ENCODE measurements at places on chromosomes 13 and 19.

- no peak for DNase-seq
Observed at GRCh38 chr19:50036908-50037307, 11.1 kb downstream of the ZNF473 start.

DNA sequence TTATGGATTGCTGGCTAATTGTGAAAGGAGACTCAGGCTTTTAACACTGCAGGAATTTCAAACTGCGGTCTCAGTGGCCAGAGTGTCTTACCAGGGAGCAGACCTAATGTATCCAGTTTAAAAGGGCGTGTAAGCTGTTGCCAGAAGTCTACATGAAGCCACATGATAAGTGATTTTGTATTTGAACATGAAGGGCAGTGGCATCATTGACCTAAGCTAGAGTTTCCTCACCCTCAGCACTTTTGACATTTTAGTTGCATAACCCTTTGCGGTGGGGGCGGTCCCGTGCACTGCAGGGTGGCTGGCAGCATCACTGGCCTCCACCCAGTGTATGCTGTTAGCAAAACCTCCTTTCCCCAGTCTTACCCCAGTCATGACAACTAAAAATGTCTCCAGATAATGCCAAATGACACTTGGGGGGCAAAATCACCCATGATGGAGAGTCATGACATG, 23.7 kb upstream of the GPR18 start:
- no peak for DNase-seq

DNA sequence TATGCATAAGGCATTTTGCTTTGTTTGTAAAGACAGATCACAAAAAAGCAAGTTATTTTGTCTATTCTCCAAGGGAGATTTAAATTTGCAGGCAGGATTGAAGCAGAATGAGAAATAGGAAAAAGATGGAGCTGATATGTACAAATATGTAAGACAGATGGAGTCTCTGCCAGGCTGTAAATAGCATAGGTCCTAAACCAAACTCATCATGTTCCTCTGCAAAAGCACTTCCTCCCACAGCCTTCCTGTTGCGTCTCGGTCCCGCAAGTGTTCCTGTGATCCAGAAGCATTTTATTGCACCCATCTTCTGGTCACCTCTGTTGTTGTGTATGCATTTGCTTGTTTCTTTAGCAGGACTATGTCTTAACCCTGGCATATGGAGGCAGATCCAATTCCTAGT, 95.7 kb upstream of the CLDN10 start:
- no peak for DNase-seq

DNA sequence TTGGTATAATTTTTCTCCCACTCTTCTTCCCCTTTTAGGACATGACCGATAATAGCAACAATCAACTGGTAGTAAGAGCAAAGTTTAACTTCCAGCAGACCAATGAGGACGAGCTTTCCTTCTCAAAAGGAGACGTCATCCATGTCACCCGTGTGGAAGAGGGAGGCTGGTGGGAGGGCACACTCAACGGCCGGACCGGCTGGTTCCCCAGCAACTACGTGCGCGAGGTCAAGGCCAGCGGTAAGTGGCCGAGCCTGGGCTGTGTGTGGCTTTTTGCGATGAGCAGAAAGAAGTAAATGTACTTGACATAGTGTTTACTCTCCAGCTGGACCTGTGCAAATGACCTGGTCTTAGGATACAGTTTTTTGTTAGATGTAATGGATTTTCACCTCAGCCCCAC, 102.5 kb downstream of the ARHGEF7 start:
- DNase-seq: peak; percentile 85

DNA sequence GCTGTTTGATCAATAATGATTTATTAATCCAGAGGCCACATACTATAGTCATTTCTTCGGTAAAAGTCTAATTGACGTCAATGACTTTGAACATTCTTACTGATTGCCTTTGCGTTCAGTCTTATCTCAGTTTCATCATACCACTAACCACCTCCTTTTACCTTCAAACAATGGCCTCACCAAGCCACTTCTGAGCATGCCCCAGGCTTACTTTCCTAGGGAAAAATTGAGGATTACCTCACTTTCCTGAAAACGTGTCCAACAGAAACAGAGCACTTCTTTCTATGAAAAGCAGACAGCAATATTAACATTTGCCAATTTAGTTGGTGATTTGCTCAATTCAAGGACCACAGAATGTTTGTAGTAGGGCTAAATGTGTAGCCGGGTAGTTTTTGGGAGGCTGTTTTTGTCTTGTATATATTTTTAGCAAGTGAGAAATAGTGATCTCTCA, 157.6 kb downstream of the KLF5 start:
- DNase-seq: no peak

DNA sequence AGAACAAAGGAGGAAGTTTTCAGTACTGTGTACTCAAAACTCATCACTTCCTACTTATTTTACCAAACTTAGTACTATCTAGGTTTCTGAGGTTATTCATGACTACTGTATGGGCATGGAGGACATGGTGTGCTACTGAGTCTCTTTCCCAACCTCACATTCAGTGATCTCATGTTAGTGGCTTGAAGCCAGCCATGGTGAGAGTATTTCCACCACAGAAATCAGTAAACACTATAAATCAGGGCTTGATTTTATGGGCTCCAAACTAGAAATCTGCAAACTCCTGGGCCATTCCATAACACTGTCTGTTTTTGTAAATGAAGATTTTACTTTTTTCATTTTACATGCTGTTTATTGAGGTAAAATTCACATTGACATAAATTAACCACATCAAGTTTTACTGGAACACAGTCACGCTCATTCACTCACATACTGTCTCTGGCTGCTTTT, 19.7 kb downstream of the MED26 start:
- no peak for DNase-seq

DNA sequence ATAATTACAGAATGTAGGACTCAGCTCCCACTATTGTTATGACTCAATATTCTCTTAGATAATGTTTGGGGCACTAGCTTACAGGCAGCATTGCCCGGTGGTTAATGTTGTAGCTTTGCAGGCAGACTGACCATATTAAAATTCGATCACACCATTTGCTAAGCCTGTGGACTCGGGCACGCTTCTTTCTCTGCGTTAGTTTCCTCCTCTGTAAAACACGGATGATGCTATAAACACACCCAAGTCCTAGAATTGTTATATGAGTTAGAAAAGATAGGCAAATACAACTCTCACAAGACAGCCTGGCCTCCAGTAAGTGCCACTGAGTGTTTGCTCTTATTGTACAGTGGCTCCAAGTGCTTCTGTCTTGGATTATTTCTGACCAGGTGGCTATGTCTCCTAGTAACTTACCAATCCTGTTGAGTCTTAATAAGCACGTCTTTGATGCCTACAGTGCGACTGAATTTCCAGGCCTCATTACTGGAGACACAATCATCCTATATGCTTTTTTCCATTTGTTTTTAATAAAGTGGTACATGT, 50.0 kb upstream of the ALOX5AP start:
- no peak for DNase-seq

DNA sequence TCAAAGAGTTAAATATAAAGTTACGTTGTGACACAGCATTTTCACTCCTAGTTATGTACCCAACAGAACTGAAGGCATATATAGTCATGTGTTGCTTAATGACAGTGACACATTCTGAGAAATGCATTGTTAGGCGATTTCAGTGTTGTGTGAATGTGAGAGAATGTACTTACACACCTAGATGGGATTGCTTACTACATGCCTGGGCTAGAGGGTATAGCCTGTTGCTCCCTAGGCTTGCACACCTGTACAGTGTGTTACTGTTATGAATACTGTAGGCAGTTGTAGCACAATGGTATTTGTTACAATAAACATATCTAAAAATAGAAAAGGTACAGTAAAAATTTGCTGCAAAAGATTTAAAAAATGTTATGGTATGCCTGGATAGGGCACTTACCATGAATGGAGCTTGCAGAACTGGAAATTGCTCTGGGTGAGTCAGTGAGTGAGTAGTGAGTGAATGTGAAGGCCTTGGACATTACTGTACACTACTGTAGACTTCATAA, 89.2 kb downstream of the DHRS12 start:
- DNase-seq: no peak

GRCh38 chr13:99968521-99969452, 2.8 kb downstream of the ZIC5 start:
- DNase-seq: no peak

DNA sequence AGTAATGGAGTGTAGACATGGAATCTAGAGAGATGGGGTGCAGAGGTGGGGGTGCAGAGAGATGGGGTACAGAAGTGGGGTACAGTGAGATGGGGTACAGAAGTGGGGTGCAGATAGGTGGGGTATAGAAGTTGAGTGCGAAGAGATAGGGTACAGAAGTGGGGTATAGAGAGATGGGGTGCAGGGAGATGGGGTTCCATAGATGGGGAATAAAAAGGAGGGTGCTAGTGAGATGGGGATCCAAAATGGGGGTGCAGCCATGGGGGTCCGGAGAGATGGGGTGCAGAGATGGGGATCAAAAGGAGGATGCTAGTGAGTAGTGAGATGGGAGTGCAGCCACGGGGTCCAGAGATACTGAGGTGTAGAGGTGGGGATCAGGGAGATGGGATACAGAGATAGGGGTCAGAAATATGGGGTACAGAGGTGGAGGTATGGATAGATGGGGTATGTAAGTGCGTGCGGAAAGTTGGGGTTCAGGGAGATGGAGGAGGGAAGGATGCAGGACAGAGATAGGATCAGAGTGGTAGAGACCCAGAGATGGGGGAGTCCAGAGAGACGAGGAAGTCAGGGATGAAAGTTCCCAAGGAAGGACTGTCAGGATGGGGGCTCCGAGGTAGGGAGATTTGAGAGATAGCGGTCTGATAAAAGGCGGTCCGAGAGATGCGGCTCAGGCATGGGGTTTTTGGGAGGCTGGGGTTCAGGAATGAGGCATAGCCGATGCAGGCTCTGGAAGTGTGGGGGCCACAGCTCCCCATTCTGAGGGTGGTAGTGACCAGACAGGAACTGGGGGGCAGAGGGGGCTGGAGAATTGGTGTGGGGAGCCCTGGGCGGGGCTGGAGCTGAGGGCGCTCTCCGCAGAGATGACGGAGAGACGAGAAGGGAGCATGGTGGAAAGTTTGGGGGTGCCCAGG, 3.4 kb downstream of the PALM3 start:
- DNase-seq: no peak

- DNase-seq: no peak
Observed at GRCh38 chr19:50896591-50897190, 14.5 kb downstream of the KLK4 start.

- no peak for DNase-seq
Observed at GRCh38 chr13:73722120-73722519, 412.1 kb downstream of the KLF12 start.

DNA sequence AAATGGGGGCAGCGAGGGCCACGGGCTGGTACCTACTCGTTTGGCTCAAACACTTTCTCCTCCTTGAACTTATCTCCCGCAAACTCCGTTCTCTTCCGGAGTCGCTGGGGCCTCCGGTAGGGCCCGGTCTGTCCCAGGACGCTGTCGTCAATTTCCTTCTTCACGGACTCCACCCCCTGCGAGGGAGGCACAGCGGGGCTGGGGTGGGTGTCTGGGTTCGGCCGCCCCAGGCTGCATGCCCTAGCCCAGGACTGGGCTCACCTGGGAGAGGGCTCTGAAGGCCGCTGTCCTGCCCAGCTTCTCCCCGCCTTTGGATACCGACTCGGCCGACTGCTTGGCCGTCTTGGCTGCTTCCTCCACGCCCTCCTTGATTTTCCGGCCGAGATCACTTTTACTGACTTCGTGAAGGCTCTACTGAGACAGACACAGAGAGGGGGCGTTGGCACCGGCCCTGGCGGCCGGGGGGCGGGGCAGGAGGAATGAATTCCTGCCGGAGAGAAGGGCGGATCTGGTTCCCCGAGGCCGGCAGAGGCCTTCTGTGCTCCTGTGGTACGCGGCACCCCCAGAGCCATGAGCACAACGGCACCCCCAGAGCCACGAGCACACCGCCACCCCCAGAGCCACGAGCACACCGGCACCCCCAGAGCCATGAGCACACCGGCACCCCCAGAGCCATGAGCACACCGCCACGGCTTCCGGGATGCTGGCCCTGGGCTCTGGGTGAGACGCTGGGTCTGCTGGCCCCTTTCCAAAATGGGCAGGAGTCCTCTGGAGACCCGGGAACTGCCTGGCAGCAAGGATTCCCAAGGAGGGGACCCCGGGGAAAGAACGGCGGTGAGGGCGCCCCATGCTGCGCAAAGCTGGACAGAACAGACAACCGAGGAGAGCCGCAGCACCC, 8.1 kb upstream of the CTXN1 start:
- no peak for DNase-seq

- no peak for DNase-seq
Observed at GRCh38 chr19:49475995-49476880, 2.2 kb downstream of the FLT3LG start.

GRCh38 chr19:19191768-19192077, 229 bp downstream of the BORCS8 start:
- DNase-seq: no peak

DNA sequence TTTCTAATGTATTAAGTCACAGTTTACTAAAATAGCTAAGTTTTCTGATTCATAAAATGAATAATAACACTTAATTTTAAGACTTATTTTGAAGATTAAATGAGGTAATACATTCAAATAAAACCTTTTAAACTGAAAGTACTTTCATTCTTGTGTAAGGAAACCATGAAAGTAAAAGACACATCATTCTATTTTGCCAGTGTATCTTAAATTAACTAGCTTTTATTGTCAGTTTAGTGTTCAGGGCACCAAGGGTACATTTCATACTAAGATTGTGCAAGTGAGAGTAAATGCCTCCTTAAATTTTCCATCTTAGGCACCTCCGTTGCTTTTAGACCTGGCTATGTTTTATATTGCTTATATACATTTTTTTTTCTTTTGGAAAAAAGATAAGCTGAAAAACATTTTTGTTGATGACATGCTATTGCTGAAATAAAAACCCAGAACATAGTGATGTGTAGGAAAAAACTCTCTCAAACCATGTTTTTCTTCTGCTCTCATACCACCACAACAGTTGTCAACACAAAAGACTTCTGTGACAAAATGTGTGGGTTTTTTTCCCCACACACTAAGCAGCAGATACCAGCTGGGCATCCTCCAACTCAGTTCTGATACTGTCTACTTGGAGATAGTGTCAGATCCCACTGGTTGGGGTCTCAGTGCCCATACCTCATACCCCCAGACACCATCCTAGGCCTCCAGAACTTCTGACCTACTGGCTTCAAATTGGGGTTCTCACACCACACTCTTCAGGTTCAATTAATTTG, 30.7 kb upstream of the LPAR6 start:
- no peak for DNase-seq

GRCh38 chr13:25859528-25859927, 192.3 kb downstream of the SHISA2 start:
- DNase-seq: no peak

GRCh38 chr19:2329501-2329916, 1.0 kb downstream of the SPPL2B start:
- DNase-seq: no peak

DNA sequence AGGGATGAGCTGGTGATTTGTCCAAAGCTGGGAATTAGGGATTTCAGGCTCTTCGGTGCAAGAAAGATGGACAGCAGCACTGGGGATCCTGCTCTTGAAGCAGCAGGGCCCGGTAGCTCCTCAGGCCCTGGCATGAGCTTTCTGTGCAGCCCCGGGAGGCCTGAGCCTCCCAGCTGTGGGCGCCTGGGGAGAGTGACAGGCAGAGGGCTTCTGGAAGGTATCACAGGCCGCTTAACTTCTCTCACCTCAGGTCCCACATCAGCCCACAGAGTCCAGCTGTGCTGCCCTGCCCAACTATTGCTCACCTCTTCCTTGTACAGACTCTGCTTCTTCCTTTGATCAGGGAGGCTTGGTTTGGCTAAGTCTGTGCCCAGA, 14.6 kb upstream of the ZNF536 start:
- DNase-seq: no peak
